ENCODE measurements at places on chromosomes 4 and X. TPM values are rescaled to one million over a fixed set of nuclear protein-coding genes. Genes with fewer than 3 reads are reported as not detected.

GRCh38 chr4:129239088-129239487, 143.1 kb downstream of the C4orf33 start:
- peak; percentile 9 for DNase-seq

FAM9C gene
- not detected for total RNA-seq

- peak; percentile 64 for DNase-seq
These were observed 55.1 kb downstream of the ZNF330 start for GRCh38 chr4:141275834-141276233.

DNA sequence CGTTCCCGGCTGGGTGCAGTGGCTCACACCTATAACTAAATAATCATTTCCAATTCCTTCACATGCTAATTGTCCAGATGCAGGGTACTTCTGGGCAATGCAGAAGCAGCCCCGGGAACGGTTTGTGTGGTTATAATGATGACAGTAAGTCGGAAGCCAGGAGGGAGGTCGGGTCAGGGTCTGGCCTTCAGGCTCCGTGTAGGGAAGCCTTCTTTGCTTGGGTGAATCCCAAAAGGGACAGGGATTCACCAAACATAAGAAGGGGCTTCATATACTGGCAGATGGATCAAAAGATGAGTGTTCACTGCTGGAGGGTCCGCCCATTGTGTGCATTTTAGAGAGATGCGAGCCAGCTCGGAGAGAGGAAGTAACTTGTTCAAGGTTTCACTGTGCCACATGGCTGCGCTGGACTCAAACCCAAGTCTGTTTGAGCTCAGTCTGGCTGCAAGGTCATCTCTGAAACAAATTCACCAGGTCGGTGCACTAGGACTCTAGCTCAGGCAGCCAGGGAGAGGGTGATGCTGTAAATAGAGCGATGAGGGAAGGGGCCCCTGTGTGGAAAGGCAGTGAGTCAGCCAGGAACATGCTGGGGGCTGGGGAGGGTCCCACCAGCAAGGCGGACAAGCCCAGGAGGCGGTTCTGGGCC, 4.8 kb upstream of the KIAA0232 start:
- DNase-seq, result no peak

DNA sequence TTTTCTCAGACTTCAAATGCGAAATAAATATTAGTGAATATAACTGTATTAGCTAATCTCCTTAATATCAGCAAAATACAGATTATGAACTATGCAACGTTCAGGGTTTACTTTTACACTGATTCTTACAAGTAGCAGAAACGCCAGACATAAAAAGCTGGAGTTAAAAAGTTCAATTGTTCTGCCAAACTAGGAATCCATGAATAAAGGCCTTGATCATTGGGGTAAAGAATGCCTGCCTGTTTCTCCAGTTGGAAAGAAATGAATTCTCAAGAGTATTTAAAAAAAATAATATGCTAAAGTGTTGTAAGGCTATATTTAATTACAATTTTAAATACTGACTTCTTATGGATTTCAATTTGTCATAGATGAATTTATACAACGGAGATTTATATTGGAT, 612.2 kb downstream of the DMD start:
- no peak for DNase-seq

GRCh38 chr4:54526560-54526959, 131.2 kb upstream of the KIT start:
- no peak for DNase-seq

DNA sequence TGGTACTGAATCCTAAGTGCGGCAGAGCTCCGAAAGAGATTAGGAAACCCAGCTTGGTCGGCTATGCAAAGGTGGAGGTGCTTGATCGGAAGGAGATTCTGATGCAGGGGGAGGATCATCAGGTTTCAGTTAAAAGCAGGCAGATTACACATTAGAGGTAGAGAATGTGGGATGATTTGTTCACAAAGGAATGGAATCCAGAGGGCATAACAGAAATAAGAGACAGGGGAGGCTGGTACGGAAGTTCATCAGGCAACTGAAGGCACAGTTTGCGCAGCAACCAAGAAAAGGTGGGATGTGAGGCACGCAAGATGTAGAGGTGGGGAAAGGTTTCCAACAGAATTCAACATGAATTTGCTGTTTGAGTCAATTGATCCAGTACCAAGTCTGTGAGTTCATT, 424 bp upstream of the ZNF330 start:
- DNase-seq, result no peak

CPXCR1 gene
- total RNA-seq, result not detected

DNA sequence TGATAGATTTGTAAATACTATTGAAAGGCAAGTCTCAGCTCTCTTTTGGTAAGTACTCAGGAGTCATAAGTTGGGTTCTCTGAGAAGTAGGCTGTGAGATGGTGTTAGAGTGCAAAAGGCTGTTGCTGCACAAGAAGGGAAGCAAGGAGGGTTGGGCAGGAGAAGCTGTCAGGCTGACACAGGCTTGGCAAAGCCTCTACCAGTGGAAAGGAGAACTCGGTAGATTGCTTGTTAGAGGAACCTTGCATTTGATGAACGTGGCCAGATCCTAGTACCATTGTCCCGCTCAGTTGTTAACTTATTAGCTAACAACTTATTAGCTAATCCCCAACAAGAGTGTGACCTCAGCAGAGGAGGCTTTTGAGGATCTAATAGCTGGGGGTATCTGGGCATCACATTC, 449.3 kb upstream of the BOD1L1 start:
- DNase-seq, result no peak

DNA sequence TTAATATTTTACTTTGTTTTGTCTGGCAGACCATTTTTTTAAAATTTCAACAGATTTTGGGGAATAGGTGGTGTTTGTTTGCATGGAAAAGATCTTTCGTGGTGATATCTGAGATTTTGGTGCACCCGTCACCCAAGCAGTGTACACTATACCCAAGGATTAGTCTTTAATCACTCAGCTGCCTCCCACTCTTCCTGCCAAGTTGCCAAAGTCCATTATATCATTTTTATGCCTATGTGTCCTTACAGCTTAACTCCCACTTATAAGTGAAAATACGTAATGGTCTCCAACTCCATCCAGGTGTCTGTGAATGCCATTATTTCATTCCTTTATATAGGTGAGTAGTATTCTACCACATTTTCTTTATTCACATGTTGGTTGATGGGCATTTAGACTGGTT, 281.7 kb upstream of the GK2 start:
- no peak for DNase-seq

APEX2 gene
- 18.7 TPM for total RNA-seq

DNA sequence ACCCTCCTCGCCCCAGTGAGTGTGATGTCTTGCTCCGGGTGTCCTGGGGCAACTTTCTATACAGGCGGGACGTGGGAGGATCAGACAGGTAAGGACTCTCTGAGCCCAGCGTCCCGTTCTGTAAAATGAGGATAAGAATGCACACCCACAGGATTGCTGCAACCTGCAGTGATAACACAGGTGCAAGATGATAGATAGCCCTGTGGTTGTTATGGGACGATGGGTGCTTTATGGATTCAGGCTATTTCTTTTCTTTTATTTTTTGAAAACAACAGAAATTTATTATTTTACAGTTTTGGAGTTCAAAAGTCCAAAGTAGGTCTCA, 28.6 kb downstream of the BEX3 start:
- no peak for DNase-seq

GRCh38 chr4:164501074-164501473, 252.9 kb upstream of the SMIM31 start:
- no peak for DNase-seq

DNA sequence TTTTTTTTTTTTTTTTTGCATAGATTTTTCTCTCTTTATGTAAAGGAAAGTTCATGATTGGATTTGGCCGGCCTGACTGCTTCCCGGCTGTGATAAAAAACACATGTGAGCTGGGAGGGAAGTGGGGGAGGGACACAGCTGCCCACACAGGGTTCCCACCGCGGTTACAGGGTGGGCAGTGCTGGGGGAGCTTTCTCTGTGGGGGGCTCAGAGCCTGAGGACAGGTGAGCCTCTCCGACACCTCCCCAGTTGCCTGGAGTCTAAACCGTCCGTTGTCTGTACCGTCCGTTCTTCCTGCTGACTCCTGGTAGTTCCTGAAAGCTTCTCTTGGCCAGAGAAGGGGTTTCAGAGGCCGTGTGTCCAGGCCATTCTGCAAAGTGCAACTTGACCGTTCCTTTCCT, 21.8 kb downstream of the SHOX start:
- DNase-seq, result no peak

DNA sequence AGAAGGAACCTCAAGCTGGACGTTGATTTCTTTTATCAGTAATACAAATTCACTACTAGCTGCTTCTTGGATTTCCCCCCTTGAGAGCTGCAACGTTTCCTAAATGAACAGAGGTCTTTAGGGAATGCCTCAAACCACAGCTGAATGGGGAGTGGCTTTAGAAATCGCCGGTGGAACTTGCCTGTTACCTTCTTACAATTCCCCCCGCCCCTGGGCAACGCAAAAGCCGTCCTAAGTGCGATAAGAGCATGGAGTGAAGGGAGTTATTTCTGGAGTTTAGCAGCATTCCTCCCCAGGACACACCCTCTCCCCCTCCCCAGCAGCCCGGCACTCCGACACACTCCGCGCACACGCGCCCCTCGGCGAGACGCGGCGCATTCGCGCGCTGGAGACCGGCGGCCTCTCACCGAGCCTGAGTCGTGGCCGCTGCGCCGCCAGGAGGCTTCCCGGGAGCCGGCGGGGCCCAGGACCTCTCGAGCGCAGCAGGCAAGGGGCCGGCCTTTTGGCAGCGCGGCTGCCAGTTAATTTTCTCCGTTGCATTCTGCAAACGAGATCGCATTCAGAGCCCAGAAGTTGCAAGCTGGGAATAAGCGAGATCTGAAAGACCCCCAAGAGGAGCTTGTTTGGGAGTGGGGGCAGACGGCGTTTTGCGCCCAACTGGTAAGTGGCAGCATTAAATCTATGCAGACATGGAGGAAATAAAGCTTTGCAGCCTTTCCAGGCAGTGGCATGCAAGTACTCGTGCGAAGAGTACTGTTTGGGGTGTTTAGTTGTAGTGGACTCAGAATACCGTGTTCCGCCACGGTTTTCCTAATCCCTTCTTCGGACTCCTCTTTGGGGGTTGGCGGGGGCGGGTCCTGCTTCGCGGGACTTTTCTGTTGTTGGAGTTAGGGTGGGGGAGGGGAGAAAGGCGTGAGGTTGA, 134.7 kb downstream of the PALLD start:
- DNase-seq, result peak; percentile 72

GRCh38 chr4:162061214-162061613, 102.6 kb downstream of the FSTL5 start:
- peak; percentile 1 for DNase-seq

DNA sequence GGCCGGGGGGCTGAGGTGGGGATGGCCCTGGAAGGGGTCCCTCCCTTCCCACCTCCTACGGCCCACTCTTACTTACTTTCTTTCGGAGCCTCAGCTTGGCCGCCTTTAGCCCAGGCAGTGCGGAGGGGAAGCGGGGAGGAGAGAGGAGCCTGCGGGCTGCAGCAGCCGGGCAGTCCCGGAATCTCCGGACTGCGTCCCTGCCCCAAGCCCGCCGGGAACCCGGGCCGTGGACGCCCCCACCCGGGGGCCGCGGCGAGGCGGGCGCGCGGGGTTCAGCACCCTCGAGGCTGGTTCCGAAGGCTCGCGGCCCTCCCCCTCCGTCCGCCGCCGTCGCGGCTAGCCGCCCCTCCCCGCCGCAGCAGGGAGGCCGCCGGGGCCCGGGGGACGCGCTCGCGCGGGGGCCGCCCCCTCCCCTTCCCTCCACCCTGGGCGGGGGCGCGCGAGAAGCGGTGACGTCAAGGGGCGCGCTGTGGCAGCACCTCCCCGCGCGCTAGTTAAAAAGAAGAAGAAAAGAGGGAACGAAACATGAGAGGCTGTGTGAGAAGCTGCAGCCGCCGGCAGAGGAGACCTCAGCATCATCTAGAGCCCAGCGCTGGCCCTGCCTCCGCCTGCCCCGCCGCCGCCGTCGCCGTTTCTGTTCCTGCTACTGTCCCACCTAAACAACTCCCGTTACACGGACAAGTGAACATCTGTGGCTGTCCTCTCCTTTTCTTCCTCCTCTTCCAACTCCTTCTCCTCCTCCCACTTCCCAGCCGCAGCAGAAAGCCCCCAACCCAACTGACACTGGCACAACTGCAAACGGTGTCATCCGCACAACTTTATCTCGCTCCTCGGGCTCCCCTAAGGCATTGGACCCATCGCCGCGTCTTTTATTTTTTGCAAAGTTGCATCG, at the start of gene HHIP:
Gene HHIP, plus strand, starts transcription at position 526 of the 892 bp plus-strand sequence. CDS start 520 bp downstream, outside the sequence.
- DNase-seq, result peak; percentile 58

- DNase-seq, result no peak
These were observed 126.5 kb downstream of the CBR4 start for GRCh38 chr4:168883513-168883912.

GRCh38 chrX:131675596-131676194, 131.8 kb downstream of the OR13H1 start:
- DNase-seq, result peak; percentile 19

DNA sequence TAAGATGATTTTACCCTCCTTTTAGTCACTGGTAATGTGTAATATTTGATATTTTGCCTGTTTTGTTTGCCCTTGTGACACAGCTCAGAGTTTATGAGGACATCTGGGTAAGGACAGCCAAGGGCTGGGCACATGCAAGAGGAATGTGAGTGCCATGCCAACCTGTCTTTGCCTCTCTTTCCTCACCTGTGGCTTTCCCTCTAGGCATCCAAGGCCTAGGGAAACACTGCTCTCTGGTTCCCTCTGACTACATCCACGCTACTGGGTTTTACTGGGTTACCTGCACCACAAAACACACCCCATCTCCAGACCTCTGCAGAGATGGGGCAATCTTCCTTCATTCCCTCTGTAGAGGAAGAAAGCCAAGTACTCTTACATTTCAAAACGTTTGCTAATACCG, 7.7 kb downstream of the HPGDS start:
- DNase-seq, result no peak

MED12 gene
- 14.7 TPM for total RNA-seq

CTAG1A gene
- total RNA-seq, result not detected

WWC2 gene
- total RNA-seq, result 8.0 TPM

DNA sequence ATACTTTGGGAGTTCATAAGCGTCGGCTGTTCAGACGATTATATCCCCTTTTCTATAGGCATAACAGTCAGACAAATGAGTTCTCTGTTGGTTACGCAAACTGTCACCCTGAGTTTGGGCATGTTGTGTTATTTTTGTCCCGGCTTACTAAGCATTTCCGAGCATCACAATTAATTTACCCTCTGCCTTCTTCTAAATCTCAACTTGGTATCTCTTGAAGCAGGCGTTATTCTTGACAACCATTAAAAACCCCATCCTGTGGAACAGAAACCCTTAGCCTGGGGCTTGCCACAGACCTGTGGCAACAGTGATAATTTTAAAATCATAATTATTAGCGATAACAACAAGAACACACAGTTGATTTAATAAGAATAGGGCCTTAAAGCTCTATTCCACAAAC, 558.7 kb downstream of the INPP4B start:
- no peak for DNase-seq
